ENCODE measurements at places on chromosomes 16 and 17.

- DNase-seq: no peak
Measured at GRCh38 chr16:67415872-67416793, at the start of gene ZDHHC1. TSS of gene ZDHHC1 (minus strand) at chr16:67416477. CDS start at chr16:67407775, 8,702 bp downstream.

DNA sequence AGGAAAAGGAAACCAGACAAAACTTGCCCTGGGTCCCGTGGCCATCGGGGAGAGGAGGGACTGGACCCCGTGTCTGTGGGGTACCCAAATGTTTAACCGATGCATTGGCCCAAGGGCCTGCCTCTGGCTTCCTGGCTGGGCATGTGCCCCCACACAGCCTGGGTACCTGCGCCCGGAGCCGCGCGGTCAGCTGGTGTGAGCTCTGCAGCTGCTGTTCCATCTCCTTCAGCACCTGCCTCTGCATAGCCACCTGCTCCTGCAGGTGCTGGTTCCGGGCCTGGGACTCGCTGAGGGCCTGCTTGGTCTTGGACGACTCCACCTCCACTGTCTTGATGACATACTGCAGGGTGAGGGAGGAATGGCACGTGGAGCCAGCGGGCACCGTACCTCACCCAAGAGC is 31.9 kb downstream of the KIFC3 start:
- DNase-seq: no peak

DNA sequence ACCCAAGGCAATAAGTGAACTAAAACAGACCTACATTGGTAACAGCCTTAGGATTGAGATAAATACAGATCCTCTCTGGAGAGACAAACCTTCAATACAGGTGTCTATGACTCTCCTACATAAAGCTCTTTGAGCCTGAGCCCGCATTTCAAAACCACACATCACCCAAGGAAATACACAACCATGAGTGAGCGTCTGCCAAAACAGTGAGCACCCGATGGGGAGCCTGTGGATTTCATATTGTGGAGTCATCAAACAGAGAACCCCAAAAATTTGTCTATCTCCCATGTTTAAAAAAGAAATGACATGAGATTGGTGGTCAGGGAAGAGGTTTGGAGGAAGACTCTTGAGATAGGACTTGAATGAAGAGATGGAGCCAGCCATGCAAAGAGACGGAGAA is 102.2 kb upstream of the LHX1 start:
- no peak for DNase-seq

- DNase-seq: no peak
Measured at GRCh38 chr16:56365552-56365951, 59.8 kb downstream of the AMFR start.

DNA sequence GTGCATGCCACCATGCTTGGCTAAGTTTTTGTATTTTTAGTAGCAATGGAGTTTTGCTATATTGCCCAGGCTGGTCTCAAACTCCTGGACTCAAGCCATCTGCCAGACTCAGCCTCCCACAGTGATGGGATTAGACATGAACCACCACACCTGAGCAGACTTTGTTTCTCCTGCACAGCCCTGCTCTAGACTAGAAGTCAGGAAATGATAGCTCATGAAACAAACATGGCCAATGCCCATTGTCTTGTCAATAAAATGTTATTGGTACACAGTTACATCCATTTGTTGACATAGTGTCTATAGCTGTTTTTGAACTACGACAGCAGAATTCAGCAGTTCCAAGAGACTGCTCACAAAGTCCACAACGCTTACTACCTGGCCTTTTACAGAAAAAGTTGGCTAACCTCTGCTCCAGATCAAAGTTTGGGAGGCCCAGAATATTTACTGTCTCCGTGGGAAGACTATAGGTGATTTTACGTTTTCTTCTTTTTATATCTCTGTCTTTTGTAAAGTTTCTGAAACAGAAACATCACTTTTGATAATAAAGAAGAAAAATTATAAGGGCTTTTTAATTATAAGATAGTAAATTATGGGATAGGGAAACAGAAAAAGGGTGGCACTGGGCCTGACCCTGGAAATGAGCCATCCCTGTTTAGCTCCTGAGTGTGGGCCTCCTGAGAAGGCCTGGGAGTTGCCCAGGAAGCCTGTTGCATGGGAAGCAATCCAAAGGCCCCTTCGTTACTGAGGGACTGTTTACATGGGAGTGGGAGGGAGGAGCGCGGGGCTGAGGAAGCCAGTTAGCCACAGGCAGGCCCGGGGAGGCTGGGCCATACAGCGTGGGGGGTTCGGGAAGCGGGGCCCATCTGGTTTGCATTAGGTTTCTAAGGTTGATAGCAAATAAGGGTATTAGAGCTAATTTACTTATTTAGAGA is 201.5 kb downstream of the IRF8 start:
- DNase-seq: no peak

DNA sequence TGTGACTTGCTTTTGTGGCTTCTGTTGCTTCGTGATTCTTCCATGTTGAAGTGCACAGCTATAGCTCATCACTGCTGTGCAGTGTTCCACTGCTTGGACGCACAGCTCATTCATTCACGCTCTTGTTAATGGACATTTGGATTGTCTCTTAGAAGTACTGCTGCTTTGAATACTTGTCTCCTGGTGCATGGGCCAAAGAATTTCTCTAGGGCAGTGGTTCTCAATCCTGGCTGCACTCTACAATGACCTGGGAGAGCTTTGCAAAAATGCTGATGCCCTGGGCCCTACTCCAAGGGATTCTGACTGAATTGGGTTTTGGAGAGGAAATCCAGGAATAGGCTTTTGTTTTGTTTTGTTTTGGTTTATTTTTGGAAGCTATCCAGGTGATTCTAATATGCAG is 20.0 kb downstream of the CCL17 start:
- DNase-seq: no peak

DNA sequence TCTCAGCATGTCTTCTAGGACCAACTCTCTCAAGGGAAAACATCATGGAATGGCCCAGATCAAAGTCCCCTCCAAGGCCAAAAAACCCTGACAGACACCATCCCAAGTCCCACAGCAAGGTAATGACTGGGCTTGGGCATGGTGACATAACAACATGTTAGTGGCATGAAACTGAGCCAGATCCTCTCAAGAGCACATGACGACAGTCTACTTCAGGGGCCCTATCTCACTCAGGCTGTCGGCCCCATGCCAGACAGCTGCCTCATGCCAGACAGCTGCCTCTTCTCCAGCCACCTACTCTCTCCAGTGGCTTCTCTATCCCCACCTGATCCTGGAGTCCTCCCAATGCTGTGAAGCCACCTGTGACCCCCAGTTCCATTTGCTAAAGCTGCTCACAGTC is 18.4 kb downstream of the HSD11B2 start:
- no peak for DNase-seq

- DNase-seq: no peak
Measured at GRCh38 chr17:6856051-6856450, 24.5 kb upstream of the TEKT1 start.

- DNase-seq: no peak
Measured at GRCh38 chr17:39538866-39539265, 68.9 kb downstream of the NEUROD2 start.

DNA sequence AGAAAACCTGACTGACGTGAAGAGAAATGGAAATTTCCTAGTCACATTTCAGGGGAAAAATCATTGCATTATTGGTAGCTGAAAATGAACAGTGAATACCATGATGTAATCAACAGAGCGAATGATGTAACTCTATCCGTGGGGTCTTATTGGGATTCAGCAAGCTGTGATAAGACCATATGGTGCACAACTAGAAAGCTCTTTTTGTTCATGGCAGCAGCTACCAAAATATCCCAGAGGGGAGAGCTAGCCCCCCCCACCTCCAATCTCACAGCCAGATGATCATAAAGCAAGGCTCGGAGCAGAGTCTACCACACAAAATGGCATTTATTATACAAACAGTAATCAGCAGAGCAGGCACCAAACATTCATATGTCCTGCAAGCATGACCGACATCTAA is 22.2 kb upstream of the DNAH17 start:
- DNase-seq: no peak

DNA sequence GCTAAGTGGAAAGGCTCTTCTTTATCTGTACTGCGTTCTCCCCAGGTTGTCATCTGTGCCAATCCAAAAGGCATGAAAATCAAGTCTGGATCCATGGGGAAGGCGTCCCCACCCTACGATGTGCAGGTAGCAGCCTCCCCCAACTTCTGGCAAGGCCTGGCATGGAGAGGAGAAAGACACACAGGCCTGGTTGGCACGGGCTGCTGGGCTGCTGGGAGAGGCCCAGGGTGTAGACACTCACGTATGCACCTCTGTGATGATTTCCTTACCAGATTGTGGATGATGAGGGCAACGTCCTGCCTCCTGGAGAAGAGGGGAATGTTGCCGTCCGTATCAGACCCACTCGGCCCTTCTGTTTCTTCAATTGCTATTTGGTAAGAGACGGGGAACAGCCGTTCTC is 20.4 kb upstream of the ACSM2A start:
- no peak for DNase-seq

DNA sequence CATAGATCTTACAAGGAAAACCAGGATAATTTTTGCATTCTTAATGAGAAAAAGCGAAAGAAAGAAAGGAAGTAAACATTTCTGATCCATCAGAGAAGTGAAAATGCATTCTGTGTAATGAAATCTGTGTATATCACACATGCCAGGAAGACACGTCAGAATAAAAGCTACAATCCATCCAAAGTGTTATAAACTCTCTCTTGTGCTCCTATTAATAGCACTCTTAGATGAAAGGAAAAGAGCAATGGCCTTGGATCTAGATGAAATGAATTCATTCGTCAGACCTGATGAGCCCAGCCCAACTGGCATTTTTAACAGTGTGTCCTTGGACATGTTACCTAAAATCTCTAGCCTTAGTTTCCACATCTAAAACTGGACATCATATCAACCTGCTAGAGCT is 885.5 kb downstream of the CDH11 start:
- DNase-seq: no peak

DNA sequence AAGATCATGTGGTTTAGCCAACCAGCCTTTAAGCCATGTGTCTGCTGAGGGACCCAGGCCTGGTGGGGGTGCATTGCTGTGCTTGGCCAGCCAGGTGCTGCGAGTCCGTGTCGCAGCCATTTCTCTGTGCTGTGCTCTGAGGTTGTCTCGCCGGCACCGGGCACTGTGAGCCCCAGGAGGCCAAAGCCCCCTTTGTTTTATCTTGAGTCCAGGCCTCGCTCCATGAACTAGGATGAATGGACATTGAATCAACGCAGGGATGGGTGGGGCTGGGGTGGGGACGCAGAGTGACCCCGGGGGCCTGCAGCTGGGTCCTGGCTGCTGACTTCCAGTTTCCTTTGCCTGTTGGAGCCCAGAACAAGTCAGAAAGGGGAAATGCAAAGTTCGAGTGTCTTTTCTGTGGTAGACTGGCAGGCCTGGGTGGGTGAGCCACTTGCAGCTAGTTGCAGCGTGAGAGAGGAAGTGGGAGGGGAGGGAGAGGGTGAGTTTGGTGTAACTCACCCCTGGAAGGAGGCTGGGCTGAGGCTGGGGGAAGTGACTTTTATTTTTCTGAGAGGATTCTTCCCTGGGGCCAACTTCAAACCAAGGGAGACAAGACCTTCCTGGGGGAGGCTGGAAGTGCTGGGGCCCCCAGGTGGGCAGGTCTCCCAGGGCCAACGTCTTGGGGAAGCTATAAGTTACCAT is 324.7 kb downstream of the SEC14L1 start:
- DNase-seq: no peak

DNA sequence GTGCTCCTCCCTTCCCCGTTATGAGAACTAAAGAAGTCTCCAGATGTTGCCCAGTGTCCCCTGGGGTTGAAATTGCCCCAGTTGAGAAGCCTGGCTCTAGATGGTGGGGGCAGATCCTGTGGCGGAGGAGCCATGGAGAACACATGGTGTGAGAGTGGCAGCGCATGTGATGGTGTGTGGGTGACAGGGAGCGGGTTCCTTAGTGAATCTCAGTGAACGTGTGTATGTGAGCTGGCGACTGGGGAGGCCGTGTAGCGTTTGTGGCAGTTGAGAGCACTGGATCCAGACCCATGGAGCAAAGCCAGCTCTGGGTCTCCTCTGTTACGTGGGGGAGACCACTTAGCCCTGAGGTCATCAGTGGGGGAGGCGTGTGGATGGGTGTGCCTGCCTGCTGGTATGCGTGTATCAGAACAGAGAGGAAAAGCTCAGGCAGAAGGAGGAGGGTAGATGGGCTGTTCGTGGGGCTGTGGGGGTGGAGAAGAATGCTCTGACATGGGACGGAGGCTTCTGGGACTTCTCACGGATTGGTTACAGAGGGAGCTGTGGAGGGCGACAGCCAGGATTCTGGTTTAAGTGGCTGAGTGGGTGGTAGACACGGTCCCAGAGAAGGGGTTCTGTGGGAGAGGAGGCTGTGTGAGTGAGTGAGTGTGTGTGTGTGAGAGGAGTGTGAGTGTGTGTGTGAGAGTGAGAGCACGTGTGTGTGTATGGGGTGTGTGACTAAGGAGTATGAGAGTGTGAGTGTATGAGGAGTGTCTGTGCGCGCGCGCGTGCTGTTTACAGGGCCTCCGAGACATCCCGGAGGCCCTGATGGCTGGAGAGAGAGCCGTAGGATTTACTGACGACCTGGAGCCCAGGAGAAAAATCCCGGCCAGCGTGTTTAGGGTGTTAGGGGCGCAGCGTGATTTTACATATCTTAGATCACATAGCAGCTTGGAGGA is 193.8 kb downstream of the SNX29 start:
- DNase-seq: no peak

DNA sequence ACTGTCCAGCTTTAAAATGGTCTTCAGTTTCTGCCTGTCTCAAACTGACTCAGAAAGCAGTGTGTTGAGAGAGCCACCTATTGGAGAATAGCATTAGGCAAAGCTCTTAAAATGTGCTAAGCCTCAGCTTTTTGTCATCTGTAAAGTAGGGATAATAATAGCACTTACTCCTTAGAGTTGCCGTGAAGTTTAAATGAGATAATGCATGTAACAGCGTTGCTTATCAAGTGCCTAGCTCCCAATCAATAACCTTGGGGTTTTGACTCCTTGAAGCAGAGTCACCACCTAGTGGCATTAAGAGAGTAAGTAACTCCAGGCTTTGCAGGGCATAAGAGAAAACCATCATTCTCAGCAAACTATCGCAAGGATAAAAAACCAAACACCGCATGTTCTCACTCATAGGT is 163.3 kb downstream of the HS3ST2 start:
- DNase-seq: no peak

DNA sequence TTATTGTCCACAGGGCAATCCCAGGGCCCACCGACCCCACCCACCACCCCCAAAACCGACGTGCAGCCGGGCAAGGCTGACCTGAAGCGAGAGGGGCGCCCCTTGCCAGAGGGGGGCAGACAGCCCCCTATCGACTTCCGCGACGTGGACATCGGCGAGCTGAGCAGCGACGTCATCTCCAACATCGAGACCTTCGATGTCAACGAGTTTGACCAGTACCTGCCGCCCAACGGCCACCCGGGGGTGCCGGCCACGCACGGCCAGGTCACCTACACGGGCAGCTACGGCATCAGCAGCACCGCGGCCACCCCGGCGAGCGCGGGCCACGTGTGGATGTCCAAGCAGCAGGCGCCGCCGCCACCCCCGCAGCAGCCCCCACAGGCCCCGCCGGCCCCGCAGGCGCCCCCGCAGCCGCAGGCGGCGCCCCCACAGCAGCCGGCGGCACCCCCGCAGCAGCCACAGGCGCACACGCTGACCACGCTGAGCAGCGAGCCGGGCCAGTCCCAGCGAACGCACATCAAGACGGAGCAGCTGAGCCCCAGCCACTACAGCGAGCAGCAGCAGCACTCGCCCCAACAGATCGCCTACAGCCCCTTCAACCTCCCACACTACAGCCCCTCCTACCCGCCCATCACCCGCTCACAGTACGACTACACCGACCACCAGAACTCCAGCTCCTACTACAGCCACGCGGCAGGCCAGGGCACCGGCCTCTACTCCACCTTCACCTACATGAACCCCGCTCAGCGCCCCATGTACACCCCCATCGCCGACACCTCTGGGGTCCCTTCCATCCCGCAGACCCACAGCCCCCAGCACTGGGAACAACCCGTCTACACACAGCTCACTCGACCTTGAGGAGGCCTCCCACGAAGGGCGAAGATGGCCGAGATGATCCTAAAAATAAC is 3.0 kb downstream of the SOX9 start:
- no peak for DNase-seq

- no peak for DNase-seq
Measured at GRCh38 chr17:13862346-13862745, 207.0 kb upstream of the COX10 start.

Measured in iPS DF 6.9 (cell line).